ENCODE measurements at places on chromosomes 12 and 14. TPM values are rescaled to one million over a fixed set of nuclear protein-coding genes. Genes with fewer than 3 reads are reported as not detected.
A peak's percentile ranks its signal among the peaks of the same experiment; 100 is the strongest.

TAS2R50 gene
- total RNA-seq, result 1.1 TPM

SLC10A1 gene
- not detected for total RNA-seq

NAP1L1 gene
- total RNA-seq, result 434 TPM

TRHDE gene
- total RNA-seq, result not detected

ZDHHC22 gene
- total RNA-seq, result not detected

CCDC177 gene
- not detected for total RNA-seq

- no peak for DNase-seq
Measured at GRCh38 chr14:68384335-68384734, 408.5 kb downstream of the ZFP36L1 start.

GRCh38 chr12:63897931-63898330, 53.4 kb downstream of the SRGAP1 start:
- no peak for DNase-seq

DNA sequence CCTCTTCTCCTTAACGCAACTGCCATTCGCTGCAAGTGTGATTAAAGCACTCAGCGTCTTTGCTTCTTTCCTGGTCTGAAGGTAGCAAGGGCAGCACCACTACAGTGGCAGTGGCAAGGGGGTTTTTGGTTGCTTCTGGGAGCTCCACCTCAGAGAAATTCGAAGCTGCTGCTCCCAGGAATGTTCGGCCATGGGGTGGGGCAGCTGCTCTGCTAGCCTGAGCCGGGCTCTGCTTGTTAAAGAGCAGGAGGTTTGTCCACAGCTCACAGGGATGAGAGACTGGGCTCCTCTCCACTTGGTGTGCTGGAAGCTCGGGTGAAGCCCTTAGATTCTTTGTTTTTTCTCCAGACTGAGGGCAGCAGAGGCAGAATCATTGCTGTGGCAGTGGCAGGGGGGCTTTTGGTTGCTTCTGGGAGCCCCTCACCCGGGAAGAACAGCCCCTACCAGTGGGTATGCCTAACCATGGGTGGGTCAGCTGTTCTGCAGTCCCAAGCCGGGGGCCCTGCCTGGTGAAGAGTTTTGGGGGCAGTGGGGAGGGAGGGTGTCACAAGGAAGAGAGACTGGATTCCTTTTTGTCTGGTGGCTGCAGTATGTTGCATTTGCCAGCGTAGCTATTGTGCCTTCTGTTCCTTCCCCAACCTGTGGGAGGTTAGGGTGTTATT, 340.2 kb downstream of the AEBP2 start:
- DNase-seq, result no peak

DNA sequence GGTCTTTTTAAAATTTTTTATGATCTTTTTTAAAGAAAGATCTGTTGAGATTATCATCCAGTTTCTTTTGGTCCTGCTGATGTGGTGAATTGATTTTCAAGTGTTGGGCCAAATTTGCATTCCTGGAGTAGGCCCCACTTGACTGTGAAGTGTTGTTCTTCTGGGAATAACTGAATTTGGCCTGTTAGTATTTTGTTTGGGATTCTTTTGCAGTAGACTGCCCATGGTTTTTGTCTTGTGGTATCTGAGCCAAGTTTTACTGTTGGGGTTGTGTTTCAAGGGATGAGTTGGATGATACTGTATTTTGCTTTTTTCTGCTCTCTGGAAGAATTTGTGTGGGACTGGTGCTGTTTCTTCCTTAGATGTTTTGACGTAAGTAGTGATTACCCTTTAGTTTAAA, 4.0 kb upstream of the SYCP3 start:
- no peak for DNase-seq

DNA sequence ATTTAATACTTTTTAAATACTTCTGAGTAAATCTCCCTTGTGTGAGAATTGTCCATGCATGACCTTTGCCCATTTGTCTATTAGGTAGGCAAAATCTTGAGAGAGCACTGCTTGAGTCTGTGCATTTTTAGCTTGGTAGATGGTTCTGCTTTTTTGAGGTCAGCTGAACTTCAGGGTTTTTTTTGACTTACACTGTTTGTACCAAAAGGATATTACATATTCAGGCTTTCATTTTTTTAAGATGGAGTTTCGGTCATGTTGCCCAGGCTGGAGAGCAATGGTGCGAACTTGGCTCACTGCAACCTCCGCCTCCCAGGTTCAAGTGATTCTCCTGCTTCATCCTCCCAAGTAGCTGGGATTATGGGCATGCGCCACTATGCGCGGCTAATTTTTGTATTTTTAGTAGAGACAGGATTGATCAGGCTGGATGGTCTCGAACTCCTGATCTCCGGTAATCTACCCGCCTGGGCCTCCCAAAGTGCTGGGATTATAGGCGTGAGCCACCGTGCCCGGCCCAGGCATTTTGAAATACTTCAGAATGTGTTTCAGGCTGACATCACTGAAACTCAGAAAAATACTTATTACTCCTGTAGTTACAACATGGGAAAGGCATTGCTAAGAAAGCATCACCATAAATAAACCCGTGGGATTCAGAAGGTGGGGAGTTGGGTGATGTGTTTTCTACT, 11.1 kb downstream of the RASSF3 start:
- DNase-seq, result no peak

DNA sequence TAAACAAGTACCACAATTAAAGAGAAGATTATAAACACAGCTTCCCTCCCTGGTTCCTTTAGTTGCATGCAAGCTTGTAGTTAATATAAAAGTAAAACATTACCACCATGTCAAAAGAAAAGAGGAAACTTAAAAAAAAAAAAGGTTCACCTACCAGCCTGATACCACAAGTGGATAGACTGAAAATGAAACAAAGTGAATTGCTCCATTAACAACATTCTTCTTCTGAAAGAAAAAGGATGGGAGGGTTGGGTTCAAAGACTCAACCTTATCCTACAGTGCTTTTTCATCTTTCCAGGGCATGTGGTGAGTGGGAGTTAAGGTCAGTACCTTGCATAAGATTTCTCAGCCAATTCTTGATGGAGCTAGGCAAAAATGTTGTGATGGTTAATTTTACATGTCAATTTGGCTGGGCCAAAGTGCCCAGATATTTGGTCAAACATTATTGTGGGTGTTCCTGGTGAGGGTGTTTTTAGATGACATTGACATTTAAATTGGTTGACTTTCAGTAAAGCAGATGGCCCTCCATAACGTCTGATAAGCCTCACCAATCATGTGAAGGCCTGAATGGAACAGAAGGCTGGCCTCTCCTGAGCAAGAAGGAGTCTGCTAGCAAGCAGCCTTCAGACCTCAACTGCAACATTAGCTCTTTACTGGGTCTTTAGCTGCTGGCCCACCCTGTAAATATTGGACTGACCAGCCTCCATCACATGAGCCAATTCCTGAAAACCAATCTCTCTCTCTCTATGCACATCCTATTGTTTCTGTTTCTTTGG, 28.8 kb downstream of the VCPKMT start:
- DNase-seq, result peak; percentile 50

DNA sequence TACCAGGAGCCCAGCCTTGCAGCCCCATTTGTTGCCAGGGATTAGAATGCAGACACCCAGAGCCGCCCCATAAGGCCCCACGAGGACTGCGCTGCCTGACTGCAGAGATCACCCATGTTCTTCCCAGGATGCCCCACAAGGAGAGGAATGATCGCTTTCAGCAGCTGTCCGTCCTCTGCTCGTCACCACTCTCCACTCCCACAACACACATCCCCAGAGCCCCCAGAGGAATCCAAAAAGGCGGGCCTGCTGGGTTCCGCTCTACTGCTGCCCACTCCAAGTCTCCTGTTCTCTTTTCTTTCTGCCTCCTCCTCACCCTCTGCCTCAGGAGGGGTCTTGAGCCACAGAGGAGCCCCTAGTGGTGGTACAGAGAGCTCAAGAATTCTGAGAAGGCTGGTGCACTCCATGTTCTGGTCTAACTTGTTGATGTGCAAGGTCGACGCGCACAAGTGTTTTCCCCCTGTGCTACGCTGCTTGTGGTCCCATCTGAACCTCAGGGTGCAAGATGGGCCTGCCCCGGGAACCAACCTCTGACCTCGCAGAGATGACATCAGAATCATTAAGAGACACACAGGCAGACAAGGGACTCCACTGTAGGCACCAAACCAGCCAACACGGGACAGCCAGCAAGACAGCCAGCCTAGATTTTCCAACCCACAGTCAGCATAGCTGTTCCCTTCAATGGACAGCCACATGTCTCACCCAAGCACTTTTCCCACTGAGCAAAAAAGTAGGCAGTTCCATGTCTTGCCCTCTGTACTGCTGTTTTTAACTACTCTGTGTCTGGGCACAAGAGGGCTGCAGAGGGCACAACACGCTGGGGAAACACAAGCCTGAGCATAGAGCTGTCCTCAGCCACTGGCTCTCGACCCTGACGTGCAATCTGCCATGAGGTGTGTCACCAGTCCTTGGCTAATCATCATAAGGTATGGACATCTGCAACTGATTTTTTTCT, 29.9 kb downstream of the PXN start:
- no peak for DNase-seq

DNA sequence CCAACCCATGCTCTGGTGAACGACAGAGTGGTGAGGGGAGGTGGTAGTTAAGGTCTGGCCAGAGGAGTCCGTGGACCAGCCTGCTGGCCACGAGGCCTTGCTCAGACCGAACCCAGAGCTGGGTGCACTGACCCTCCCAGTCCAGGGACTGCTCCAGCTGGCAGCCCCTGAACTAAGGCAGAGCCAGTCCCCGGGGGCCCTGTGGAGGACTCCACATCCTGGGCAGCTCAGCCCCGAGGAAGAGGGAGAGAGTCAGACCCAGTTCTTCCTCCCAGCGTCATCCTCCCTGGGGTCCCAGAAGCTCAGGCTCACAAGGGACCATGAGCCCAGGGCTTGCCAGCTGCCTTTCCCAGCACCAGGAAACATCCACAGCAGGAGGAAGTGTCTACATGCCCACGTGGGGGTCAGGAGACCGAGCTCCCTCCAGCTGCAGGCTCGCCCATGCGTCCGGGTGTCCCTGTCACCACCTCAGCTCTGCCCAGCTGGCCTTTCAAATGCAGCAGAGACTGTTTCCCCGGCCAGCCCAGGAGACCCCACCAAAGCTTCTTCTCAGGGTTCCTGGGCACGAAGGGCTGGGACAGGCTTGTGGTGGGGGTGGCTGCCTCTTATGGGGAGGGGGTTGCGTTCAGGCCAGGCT, 194.4 kb downstream of the KIF26A start:
- DNase-seq, result peak; percentile 12

DNA sequence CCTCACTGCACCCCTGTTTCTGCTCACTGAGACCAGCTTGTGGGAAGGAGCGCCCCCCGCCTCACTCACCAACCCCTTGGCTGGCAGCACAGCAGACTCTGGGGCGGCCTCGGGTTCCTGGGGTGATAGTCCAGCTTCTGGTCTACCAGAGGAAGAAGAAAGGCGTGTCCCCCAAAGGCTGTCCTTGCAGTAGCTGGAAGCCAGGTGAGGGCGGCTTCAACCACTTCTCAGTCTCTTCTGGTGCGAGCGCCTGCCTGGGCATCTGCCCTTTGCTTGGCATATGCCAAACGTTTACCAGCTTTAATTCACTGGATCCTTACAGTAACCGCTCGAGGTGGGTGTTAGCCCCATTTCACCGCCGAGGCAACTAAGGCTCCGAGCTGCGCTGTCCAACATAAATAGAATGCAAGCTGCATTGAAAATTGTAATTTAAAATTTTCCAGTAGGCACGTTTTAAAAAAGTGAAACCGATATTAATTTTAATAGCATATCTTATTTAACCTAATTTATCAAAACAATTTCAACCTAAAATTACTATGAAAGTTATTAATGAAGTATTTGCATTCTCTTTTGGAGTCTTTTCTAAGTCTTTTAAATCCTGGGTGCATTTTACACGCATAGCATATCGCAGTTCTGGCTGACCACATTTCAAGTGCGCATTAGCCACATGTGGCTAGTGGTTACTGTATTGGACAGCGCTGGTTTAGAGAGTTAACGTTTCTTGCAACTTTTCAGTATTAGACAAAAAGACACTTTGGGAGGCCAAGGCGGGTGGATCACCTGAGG, 872 bp downstream of the FAM177A1 start:
- DNase-seq, result peak; percentile 76

DNA sequence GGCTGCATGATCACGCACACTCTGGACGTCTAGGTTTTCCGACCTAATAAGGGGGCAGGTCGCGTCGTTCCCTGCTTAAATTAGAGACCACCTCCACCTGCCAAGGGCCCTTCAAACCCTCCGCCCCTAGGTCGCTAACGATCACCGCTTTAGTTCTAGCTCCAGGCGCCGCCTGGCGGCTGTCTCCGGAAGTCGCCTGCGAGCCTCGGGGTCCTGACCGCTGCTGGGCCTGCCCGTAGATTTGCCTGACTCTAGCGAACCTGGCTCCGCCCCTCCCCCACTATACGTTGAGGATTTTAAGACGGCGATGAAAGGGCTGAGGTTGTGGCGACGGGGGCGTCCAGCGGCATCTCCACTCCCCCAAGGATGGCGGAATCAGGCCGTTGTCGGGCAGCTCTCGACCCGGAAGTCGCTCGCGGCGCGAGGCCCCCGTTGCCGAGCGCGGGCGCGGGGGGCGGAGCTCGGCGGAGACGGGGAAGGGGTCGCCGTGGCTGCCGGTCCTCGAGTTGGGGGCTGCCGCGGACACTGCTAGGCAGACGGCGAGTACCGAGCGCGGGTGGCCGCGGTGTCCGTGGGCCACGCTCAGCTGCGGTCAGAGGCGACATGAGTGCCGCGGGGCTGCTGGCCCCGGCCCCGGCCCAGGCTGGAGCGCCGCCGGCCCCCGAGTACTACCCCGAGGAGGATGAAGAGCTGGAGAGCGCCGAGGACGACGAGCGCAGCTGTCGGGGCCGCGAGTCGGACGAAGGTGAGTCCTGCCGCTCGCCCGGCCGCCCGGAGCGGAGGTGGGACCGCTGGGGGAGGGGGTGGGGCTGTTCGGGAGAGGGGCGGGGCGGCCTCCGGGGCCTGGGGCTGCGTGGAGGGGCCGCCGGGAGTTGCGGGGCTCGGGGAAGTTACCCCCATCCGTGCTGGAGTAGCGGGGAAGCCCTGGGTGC, at the start of gene SUDS3:
Gene SUDS3 (plus strand): TSS at position 467 of the 932 bp plus-strand sequence. CDS start 137 bp downstream, at position 604.
- peak; percentile 95 for DNase-seq

- no peak for DNase-seq
Measured at GRCh38 chr14:34013721-34014060, 62.8 kb upstream of the EGLN3 start.

GRCh38 chr12:32108787-32109186, 2.1 kb downstream of the BICD1 start:
- no peak for DNase-seq

- DNase-seq, result peak; percentile 68
Measured at GRCh38 chr14:68820536-68820935, 27.7 kb upstream of the ZFP36L1 start.
